CD4-positive, alpha-beta T cell treated with Interleukin-1 beta for 1 hour (primary cell): ENCODE measurements at places on chromosomes 4 and X.
A peak's percentile ranks its signal among the peaks of the same experiment; 100 is the strongest.

GRCh38 chr4:48308901-48309300 lies 32.4 kb upstream of the SLAIN2 start:
- no peak for DNase-seq

GRCh38 chrX:85836868-85837267 lies 210.5 kb downstream of the CHM start:
- no peak for DNase-seq

- no peak for DNase-seq
These were observed 1040.7 kb downstream of the RAPGEF2 start for GRCh38 chr4:160143574-160143973.

GRCh38 chr4:127965803-127966175 lies 583 bp downstream of the ABHD18 start:
- DNase-seq, result peak; percentile 71

DNA sequence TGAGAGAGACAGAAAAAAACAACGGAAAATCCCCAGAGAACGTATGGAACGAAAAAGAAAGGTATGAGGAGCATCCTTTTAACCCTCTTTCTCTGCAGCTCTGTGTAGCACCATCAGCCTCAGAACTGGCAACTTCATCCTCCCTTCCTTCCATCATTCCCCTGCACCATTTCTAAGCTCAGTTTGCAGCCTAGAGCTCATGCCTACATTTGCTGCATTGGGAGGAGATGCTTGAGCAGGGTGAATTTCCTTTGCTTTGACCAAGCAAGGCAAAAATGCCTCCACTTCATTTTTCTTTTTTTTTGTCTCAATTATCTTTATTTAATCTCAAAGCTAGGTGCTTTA lies 67.9 kb downstream of the ANK2 start:
- DNase-seq, result no peak

GRCh38 chrX:47145395-47146120 lies 537 bp downstream of the RBM10 start:
- DNase-seq, result no peak

DNA sequence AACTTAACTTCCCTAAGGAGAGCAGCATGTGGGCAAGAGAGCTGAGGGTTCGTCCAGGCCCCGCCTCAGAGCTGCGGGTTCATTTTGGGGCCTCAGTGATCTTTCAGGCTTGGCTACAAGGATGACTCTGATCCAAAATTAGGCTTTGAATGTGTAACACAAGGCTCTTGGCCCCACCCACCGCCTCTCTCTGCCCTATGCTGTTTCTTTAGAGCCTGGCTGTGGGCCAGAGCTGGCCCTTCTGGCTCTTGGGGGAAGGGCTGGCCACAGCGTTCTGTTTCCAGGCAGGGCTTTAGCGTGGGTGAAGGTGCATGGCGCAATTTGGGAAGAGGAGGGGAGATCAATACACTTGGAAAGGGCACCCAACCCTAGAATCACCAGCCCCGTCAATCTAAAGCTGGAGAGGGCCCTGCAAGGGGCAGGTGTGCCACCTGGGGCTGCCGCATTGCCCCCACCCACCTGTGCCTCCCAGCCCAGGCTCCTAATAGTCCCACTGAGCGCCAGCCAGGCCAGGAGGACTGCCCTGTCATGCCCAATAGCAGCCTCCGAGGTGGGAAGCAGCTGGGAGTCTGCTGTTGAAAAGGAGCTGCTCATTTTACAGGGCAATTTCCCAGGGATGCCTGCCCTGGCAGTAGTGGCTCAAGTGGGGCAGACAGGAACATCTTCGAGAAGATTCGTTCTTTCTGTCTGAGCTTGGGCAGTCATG lies 84.5 kb upstream of the MAML3 start:
- peak; percentile 22 for DNase-seq
